ENCODE measurements at places on chromosomes 6 and 20.

DNA sequence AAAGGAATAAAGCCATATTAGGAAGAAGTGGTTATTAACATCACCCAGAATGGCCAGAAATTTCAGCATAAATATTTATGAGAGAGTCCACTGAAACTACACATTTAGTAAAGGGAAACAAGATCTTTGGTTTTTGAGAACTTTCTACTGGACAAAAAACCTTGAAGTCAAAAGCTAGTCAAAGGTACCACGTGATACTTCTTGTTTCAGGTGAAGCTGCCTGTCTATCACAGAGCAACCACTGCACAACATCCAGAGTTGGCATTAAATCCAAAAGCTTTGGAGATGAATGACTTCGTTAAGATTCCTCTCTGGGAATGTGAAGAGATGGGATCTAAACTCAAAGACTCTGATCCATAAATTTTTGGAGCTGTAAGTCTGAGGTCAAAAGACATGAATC is 137.0 kb downstream of the KCNQ5 start:
- no peak for DNase-seq

GRCh38 chr20:56465997-56466396 is 2.4 kb upstream of the RTF2 start:
- DNase-seq: no peak

GRCh38 chr6:144123421-144123820 is 26.9 kb upstream of the STX11 start:
- no peak for DNase-seq

DNA sequence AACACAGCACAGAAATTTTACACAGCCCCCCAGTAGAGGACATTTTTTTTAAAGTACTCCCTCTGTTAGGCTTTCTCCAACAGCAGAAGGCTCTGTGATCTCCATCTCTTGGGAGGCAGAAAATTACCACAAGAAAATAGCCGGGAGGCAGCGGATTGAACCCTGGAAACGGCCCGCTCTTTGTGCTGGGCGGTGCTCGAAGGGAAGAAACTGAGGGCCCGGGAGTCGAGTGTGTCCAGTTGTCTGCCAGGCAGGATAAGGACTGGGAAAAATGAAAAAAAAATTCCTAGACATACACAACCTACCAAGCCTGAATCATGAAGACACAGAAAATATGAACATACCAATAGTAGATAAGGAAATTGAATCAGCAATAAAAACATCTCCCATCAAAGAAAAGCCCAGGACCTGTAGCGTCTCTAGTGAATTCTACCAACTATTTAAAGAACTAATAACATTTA is 31.5 kb downstream of the POM121L2 start:
- DNase-seq: no peak

GRCh38 chr6:128657181-128657580 is 136.8 kb upstream of the PTPRK start:
- DNase-seq: no peak

DNA sequence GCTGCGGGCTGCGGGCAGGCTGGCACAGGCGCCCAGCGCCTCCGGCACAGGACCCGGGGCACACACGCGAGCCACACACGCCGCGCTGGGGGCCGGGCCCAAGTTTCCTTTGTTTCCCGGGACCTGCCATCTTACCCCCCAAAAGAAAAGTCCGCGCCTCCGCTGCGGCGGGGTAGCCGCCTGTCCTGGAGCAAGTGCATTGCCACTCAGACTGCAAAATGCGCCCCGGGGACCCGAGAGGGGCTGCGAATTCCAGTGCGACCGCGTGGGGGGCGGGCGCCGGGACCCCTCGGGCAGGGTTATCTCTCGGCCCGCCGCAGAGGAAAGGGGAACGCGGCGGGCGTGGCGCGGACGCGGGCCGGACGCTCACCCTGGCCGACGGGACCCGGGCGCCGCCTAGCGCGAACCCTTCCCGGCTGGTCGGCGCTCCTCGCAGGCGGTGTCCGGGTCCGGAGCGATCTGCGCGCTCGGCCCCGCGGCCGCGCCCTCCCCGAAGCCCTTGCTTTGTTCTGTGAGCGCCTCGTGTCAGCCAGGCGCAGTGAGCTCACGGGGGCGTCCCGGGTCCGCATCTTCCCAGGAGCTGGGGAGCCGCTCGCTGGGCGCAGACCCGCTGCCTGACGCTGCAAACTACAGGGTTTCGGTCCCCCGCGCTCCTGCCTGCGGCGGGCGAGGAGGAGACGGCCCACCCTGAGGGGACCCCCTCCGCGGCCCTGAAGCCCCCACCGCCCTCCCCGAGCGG is 639 bp upstream of the CD24 start:
- peak; percentile 34 for DNase-seq

GRCh38 chr6:139448051-139448649 is 73.7 kb upstream of the CITED2 start:
- no peak for DNase-seq

GRCh38 chr6:148398244-148398643 is 55.6 kb downstream of the SASH1 start:
- no peak for DNase-seq

DNA sequence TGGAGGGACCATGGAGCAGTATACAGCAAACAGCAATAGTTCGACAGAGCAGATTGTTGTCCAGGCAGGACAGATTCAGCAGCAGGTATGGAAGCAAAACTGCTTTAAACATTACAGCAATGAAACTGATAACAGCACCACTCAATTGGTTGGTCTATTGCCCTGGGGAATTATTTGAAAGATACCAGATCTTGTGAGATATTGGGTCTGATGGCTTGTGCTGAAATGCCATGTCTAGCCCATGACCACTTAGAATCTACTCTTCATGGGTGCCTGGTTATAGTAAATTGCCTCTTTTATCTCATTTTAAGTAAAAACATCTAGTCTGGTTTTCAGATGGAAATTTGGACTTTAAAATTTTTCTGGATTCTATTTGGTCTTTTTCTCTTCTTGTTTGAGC is 6.3 kb downstream of the NFYA start:
- DNase-seq: no peak

- DNase-seq: no peak
Observed at GRCh38 chr20:58308290-58308679, 1.2 kb upstream of the RAB22A start.

DNA sequence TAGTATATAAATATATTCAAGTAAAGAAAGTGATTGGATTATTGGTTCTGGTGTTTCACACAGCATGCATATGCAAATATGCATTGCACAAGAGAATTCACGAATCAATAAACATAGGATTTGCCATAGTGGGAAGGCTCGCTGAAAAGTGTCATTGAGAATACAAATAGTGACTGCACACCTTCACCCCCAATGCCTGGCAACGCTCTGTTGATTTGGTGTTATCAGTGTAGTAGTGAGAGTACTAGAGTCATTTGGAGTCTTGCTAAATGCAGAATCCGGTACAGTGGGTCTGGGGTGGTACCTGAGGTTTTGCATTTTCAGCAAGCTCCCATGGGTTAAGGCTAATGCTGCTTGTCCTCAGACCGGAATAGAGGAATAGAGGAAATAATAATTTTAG is 49.7 kb upstream of the NAA20 start:
- DNase-seq: no peak

DNA sequence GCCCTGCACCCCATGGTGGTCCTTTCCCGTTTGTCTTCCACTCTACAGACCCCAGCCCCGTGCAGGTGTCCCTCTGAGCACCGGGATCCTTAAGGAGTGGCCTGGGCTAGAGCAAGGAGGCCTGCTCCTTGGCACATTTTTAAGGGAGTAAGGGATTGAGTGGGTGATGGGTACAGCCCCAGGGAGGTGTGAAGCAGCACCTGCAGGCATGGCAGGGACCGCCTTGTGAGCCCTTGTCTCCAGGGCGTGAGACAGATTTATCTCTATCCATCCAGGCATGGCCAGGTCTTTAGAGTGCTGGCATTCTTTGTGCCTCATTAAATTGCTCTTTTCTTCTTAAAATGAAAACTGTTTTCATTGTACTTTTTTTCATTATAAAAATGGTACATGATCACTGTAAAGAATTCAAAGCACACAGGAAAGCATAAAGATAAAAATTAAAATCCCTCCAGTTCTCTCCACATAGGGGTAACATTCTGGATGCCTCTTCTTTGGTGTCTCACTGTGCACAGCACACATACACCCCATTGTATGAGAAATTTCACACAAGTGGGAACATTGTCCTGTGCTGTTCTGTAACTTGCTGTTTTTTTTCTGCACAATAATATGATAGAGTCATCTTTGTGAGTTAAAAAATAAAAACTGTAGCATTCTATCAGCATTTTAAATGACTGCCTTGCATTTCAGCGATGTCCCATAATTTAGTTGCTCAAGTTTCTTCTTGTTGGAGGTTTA is 31.9 kb upstream of the ZNF831 start:
- DNase-seq: no peak

DNA sequence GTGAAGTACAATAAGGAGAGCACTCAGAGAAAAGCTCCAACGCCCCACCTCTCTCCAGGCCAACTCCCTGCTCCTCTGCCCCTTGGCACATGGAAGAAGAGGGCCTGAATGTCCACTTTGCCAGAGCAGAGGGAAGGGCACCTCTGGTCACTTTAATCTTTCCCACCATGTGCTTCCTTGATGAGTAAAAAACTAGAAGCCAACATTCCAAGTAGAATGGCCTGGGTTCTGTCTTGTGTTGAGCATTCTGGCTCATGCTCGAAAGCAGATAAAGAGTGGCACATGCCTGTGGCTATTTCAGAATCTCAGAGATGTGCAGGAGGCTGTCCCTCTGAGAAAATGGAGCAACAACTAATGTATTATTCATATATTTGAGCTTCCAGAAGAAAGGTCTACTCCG is 177.4 kb upstream of the PLN start:
- DNase-seq: no peak

DNA sequence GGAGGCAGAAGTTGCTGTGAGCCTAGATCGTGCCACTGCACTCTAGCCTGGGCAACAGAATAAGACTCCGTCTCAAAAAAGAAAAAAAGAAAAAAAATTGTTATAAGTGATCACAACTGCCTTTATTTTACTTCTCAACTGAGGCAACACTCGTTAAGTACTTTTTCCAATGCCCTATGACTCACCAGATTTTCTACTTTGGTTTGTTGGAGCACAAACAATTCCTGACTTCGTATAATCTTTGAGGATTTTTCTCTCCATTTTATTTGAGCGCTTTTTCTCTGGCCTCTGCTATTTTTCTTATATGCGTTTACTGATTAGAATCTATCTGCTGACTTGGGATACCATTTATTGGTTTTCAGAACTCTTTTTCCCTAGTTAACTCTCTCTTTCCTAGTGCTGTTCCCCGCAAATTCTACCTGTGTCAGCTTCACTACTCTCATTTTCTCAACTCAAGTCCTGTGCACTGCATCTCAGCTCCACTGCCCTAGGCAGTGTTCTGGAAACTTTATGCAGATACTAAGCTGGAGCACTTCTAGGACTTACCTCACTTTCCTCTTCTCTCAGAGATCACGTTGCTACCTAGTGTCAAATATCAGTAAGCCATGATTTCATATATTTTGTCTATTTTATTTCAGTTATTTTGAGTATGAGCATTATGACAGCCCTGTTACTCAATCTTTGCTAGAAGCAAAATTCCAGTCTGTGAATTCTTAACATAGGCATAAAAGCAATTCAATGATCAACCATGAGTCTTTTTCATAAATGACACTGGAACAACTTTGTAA is 1120.1 kb upstream of the CITED2 start:
- no peak for DNase-seq

- DNase-seq: no peak
Observed at GRCh38 chr6:25623879-25624278, 28.1 kb upstream of the SCGN start.

- no peak for DNase-seq
Observed at GRCh38 chr6:163369141-163369540, 45.4 kb upstream of the QKI start.

GRCh38 chr20:41567615-41568014 is 50.6 kb downstream of the CHD6 start:
- no peak for DNase-seq

GRCh38 chr6:148295261-148295887 is 47.3 kb upstream of the SASH1 start:
- DNase-seq: no peak

DNA sequence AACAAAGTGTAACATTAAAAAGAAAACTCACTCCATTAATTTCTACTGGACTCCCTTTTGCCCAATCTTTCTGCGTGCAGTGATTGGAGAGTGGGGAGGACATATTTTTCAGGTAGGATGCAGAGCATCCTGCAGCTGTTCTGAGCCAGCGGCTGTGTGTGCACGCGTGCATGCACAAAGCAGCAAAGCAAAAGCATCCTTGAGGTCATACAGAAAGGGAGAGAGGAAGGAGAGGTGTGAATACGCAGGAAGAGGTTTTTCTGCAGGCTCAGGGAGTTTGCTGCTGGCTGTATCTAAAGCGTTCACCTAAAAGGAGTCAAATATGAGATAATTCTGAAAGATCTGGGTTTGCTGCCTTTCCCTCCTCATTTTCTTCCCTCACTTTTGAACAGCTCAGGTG is 108.4 kb downstream of the HUS1B start:
- no peak for DNase-seq

- DNase-seq: no peak
Observed at GRCh38 chr6:124479991-124480430, 482.2 kb upstream of the RNF217 start.

DNA sequence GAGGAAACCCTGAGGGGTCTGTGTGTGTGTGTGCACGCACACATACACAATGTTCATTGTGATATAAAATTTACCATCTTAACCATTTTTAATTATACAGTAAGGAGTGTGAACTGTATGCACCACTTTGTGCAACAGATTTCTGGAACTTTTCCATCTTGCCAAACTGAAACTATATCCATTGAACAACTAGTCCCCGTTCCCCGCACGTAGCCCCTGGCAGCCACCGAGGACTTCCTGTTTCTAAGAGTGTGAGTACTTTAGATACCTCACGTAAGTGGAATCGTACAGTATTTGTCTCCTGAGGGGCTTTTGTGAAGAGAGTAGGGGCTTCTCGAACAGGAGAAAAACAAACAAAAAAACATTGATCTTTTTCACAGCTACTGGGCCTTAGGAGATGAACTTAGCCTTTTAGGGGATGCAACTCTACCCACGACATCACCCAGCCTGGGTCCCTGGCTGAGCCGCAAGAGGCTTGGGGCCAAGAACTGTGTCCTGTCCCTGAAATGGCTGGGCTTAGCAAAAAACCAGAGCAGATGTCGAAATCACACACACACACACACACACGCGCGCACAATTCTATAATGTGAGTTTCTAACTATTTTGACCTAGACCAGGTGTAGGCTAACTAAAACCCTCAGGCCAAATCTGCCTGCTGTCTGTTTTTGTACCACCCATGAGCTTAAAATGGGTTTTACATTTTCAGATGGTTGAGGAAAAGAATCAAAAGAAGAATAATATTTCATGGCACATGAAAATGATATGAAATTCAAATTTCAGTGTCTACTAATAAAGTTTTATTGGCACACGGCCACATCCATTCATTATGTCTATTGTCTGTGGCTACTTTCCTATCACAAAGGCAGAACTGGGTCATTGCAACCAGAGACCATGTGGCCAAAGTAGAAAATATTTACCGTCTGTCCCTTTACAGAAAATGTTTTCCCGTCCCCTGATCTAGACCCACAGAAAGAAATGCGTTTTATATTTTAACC is 144.2 kb downstream of the EYA2 start:
- no peak for DNase-seq

All from NCI-H510A (cell line).